ENCODE measurements at places on chromosomes 11 and 22.

- no peak for DNase-seq
Measured at GRCh38 chr11:56404393-56404792, 8.1 kb upstream of the OR5AL1 start.

DNA sequence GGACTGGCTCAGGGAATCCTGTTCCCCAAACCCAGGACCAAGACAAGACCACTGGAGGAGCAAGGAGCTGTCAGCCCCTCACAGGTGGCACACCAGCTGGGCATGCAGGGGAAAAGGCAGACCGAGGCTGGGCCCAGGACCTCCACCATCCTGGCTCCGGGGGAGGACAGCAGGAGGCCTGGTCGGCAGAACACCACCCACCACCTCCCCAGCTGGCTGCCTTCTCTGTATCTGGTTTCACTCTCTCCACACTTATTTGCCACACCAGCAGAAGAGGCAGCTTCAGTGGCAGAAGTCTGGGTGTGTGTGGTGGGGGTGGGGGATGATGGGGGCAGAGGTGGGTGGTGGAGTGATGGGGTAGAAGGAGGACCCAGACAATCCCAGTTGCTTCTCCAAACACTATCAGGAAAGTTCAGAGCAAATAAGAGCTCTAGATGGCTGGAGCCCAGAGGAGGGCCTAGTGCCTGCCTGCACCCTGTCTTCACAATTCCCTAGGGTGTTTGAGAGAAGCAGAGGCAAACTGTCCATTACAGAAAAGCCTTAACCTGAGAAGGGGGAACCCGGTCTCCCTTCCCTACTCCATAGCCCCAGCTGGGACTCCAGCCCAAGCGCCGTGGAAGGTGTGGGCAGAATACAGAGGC, 51.9 kb upstream of the CDON start:
- DNase-seq, result no peak

DNA sequence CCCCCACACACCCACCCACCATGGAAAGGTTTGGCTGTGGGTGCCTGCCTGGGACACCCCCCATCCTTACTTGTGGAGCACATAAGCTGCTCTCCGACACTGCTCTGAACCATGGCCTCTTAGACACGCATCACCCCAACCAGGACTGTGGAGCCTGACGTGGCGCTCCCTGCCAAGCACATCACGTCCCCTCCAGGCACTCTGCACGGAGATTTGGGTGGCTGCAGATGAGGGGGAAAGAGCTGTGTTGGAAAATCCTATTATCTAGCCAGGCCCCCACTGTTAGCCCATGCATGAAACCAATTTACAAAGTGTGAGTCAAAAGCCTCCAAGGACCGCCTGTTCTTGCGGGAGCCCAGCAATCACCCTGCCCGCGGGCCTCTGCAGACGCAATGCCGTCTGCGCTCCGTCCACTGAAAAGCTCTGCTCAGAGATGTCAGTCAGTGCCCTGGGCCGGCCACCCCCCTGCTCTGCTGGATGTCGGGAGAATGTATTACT, 163.4 kb upstream of the NECTIN1 start:
- DNase-seq, result no peak

DNA sequence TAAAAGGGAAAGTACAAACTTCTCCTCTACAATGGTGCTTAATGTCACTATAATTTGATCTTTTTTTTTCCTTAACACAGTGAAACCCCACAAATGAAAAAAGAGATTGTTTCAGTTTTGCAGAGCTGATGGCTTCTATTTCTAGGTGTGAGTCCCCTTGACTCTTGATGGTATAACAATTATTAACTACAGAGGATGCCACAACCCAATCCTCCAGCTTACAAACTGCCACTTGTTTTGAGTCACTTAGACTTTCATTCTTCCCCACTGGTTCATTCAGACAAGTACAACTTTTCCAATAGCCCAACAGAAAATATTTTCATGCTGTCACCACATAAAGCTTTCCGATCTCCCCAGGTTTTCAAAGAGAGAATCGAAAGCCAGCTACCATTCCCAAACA, 812.2 kb downstream of the LRRC4C start:
- DNase-seq, result no peak
